ENCODE measurements at places on chromosomes 3 and 15. TPM values are rescaled to one million over a fixed set of nuclear protein-coding genes. Genes with fewer than 3 reads are reported as not detected.

DNA sequence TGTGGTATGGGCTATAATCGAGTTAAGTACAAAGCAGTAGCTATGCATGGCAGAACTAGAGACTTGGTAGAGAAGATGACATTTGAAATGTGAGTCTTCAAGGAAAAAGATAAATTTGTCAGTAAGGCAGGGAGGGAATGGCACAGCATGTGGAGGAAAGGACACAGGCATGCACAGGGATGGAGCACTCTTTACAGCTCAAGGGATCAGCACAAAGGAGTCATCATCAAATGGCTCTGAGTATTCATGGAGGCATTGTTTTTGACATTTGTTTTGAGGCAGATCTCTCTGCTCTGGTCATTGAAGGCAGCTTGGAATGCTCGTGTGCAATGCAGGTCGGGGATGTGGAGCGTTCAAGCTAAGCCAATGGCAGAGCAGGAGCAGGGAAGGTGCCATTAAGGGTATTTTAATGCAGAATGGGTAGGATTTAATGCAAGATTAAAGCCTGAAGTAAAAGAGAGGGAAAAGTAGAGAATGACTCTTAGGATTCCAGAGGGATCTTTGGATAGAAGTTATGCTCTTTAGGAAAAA is 213.0 kb downstream of the MYRIP start:
- no peak for DNase-seq

GRCh38 chr15:33137101-33137500 is 57.4 kb downstream of the FMN1 start:
- no peak for DNase-seq

DNA sequence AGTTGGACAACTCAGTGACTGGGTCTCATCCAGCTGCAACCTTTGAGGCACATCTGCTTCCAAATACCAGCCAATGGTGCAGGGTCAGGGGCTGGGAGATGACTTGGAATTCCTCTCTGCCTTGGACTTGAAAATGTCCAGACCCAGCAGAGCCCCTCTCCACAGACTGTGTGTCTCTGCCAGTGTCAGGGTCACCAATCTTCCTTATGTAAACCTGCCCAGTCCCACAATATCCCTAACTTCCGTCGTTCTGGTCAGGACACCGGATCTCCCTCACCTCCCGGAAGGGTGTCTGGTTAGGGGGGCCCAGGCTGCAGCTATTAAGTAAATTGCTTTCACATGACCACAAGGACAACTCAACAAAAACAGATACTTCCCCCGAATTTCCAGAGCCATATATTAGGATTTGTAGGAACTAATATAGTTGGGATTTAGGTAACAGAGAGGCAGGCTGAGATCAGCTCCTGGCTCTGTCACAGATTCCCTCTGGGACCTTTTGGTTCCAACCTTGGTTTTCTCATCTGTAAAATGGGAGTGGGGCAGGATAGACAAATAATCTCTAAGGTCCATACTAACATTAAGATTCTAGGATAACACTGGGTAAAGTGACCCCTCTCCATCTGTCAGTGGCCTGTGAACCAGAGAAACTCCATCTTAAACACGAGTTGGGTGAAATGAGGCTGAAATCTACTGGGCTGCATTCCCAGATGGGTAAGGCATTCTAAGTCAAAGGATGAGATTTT is 30.8 kb downstream of the IGDCC3 start:
- no peak for DNase-seq

- DNase-seq = no peak
These were observed 18.6 kb upstream of the C15orf40 start for GRCh38 chr15:83030021-83030420.

GRCh38 chr15:89052474-89052873 is 35.8 kb upstream of the ABHD2 start:
- no peak for DNase-seq

DNA sequence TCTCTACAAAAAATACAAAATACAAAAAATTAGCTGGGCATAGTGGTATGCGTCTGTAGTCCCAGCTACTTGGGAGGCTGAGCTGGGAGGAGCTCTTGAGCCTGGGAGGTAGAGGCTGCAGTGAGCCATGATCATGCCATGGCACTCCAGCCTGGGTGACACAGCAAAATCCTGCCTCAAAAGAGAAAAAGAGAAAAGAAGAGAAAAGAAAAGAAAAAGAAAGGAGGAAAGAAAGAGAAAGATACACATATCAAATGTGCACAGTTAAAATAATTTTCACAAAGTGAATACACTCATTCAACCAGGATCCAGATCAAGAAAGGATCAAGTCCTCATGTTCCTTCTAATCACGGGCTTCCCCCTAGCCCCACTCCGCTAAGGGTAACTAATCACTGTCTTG is 5.8 kb upstream of the C15orf61 start:
- DNase-seq = no peak

The SH2D7 gene
- not detected for total RNA-seq

- DNase-seq = no peak
These were observed 319.2 kb upstream of the LRRFIP2 start for GRCh38 chr3:37493485-37494080.

The EPHB3 gene
- 3.0 TPM for total RNA-seq

DNA sequence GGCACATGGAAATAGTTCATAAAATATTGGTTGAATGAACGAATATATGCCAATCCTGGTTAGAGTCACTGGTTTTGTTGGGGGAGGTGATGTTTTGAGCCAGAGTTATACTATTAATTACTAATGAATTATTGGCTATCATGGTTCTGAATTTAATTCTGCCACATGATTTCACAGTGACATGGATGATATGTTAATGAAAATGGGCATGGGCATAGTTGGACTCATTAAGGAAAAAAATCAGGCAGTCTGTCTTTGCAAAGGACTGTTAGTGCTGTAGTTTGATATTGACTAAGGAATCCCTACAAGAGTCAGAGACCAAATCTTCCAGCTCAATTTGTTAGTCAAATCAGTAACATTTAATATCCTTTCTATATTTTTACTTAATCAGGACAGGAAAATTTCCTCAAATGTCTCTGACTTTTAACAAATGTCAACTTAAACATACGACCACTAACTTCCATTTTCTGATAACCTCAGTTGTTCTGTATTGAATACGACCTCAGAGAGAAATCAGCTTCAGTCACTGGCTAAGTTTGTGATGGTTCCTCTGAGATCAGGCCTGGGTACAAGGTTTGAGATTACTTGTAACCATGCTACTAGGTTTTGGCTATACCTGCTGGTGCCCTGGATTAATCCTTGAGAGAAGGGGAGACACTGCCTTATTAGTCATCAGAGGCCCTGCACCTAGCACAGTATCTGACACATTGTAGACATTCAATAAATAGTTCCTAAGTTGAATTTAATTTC is 13.3 kb downstream of the NFKBIZ start:
- no peak for DNase-seq

- no peak for DNase-seq
These were observed 1.7 kb downstream of the CLDN11 start for GRCh38 chr3:170420307-170420821.

- DNase-seq = no peak
These were observed 2.2 kb downstream of the XXYLT1 start for GRCh38 chr3:195268576-195269309.

GRCh38 chr3:41681479-41681878 is 280.4 kb downstream of the ULK4 start:
- DNase-seq = no peak

The IVD gene
- total RNA-seq = 75.6 TPM

The GOLGA8M gene
- total RNA-seq = 3.0 TPM

The PTX3 gene
- total RNA-seq = 0.20 TPM

- DNase-seq = no peak
These were observed 129.6 kb downstream of the SEMA6D start for GRCh38 chr15:47846876-47847275.

DNA sequence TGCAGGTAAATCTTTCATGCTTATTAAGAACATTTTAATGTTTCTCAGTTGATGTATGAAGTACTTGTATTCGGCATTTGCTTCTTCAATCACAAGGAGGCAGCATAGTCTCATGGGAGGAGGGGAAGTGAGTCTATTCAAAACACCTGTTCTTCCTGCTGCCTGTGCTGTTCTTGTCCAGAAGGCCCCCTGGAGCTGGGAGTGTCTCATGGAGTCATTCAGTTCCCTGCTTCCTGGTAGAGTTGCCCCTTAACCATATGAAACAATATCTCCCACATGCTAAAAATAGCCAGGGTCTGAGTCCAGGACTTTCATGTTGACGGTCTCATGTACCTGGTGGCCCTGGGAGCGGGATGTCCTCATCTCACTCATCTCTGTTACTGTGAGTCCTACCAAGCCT is 15.5 kb upstream of the PPP1R2 start:
- DNase-seq = no peak

DNA sequence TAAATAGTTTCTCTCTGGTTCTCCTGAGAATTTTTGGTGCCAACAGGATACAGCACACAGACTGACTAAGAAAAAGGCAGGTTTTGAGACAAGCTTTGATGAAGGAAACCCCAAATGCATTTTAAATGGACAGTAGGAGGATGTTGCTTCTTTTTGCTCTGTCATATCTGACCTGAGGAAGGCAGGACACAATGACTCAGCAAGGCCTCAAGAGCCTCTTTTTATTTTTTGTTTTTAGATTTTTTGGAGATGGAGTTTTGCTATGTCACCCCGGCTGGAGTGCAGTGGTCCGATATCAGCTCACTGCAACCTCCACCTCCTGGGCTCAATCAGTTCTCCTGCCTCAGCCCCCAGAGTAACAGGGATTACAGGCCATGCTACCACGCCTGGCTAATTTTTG is 16.9 kb upstream of the KNG1 start:
- DNase-seq = no peak

DNA sequence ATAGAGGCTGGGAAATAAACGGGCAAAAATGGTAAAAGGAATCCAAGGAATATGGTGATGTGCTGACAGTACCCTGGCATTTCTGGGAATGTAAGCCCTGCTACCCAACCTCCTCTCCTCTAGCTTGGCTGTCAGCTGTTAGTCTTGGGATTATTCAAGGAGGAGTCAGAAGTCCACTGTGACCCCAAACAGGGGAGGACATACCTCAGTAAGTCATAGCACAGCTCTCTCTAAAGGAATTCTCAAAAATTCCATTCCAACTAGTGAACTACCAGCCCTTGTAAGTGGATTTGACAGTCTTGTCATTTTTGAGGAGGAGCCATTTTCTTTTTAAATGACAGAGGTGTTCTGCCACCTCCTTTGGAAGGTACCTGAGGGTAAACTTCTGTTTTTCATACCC is 207.5 kb downstream of the PDCD6IP start:
- DNase-seq = no peak

GRCh38 chr3:78729946-78730345 is 1037.9 kb downstream of the ROBO1 start:
- no peak for DNase-seq

GRCh38 chr3:31687020-31687802 is 154.5 kb downstream of the STT3B start:
- no peak for DNase-seq

DNA sequence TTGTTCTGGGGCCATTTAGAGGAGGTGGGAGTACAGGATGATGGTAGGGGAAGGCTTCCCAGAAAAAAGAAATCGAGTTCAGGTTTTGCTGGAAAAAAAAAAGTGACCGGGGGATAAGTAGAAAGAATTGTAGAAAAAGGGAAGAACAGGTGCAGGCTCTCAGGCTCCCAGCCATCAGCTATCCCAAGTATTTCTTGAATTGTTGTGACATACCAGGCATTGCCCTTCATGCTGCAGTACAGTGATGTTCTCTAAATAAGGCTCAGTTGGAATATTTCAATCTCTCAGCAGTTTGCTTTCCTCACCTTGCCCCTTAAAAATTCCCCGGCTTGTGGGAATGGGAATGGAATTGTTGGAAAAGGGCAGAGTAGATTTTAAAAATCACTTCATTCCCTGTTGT is 82.5 kb upstream of the RGMA start:
- DNase-seq = no peak

DNA sequence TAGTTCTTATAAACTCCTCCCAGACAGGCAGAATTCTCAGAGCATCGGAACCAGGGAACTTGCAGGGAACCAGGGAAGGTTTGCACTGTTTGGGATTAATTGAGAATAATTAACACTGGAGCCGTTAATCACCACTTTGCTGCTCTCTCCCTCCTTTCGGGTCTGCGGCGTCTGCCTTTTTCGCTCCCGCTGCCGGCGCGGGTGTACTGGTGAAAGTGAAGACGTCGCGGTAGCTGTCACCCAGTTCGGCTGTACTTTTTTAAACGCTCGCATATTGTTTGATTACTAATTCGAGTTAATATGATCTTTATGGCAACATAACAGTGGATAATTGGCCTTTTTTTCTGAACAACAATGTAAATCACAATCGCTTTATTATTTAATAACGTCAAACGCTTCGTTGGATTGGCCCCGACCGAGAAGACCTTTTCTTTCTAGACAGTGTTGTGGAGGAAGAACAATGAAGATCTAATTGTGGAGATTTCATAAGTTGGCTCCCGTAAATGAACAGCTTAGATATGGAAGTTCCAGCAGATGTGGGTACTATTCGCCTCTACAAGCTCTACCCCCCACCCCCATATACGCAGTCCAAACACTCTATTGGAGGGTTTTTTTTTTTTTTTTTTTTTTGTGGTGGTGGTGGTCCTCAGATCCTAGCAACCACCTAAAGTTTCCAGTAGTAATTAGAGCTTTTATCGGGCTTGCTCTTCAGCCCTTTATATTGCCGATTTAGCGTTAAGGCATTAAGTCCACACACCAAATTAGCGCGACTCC is 12.7 kb downstream of the SOX2 start:
- no peak for DNase-seq

- no peak for DNase-seq
These were observed 383.0 kb upstream of the RARB start for GRCh38 chr3:25044762-25045710.

- no peak for DNase-seq
These were observed 271.4 kb upstream of the RARB start for GRCh38 chr3:25156626-25157025.

GRCh38 chr3:66361356-66361755 is 139.5 kb downstream of the LRIG1 start:
- DNase-seq = no peak

GRCh38 chr3:83934192-83935021 is 1024.4 kb upstream of the CADM2 start:
- no peak for DNase-seq

The ELL3 gene
- total RNA-seq = 1.6 TPM

GRCh38 chr3:154972951-154973350 is 107.2 kb upstream of the MME start:
- no peak for DNase-seq

- DNase-seq = no peak
These were observed 39.5 kb upstream of the MGA start for GRCh38 chr15:41620536-41621199.

DNA sequence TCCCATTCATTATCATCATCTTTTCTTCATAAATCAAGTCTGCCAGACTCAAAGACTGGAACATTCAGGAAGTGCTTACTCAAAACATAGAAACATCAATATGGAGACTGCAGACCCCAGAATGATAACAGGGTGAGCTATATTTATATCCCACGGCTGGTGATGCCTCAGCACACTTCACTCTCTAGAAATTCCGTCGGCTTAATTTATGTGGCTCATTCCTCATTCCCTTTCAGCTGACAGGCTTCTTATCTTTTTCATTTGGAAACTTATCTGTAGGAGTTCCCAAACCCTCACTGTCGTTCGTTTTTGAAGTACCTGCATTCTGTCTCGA is 45.5 kb downstream of the RFTN1 start:
- DNase-seq = no peak

The ATP13A5 gene
- not detected for total RNA-seq

The FBLN2 gene
- total RNA-seq = 257 TPM

GRCh38 chr3:58107597-58107996 is 99.4 kb downstream of the FLNB start:
- no peak for DNase-seq

Measured in right cardiac atrium (tissue), 5 donors.